Stimulated activated CD8-positive, alpha-beta memory T cell treated with anti-CD3 and anti-CD28 coated beads, Interleukin-15, amount 100 ng/mL, for 4 hours (primary cell): ENCODE measurements at places on chromosomes 4 and X.

- no peak for DNase-seq
Observed at GRCh38 chr4:15951781-15952180, 11.2 kb downstream of the FGFBP2 start.

DNA sequence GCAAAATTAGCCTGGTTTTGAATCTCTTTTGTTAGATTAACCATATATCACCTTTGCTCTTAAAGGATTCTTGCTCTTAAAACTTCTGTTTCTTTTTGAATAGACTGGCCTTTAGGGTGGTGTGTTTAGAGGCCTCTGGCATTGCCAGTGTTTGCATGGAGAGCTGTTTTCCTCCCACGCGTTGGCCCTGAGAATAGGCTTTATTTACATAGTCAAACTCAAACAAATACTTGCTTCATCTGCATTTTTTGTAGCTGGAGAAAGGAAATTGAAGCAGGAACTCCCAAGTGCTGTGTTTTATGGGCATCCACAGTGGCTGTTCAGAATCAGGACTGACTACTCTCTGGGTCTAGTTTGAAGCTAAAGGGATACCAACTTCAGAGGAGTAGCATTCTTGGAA, 2.7 kb downstream of the SHROOM2 start:
- DNase-seq = no peak

- DNase-seq = no peak
Observed at GRCh38 chr4:2931512-2932301, 31.5 kb downstream of the NOP14 start.

DNA sequence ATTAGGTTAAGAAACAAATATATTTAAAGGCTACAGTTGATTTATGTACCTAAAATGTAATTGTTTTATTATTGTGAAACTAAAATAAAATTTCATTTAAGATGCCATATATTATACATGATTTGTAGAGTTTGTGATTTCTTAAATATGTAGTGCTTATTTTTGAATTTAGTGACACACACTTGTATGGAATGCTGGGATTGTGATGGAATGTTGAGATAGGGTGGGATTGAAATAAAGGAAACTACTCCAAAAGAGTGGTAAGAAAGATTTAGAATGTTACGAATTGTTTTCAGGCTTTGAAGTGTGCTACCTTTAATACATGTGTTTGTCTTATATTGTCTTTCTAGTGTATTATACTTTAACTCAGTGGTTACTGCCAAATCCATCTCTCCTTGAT, 330.3 kb upstream of the PITX2 start:
- DNase-seq = no peak

- peak; percentile 7 for DNase-seq
Observed at GRCh38 chrX:15143050-15143824, 126.6 kb downstream of the ASB9 start.

DNA sequence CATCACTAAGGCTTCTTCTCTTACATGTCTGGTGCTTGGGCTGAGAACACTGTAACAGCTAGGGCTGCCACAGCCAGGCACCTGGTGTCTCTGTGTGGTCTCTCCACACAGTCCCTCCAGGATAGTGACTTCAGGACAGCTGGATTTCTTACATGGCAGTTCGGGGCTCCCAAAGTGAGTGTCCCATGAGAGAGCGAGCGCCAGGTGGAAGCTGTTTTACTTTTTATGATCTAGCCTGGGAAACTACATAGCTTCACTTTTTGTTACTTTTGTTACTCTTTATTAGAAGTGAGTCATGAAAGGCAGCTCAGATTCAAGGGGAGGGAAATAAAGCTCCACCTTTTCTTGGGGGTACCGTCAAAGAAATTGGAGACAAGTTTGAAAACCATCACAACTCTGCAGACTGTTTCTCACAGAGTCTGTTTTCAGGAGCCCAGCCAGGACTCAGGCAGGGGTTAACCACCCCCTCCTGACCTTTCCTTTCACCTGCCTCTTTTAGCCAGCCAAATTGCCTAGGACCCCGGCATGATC, 373.0 kb downstream of the MID1IP1 start:
- DNase-seq = no peak

- DNase-seq = no peak
Observed at GRCh38 chrX:12894074-12895030, 12.1 kb upstream of the TLR8 start.

DNA sequence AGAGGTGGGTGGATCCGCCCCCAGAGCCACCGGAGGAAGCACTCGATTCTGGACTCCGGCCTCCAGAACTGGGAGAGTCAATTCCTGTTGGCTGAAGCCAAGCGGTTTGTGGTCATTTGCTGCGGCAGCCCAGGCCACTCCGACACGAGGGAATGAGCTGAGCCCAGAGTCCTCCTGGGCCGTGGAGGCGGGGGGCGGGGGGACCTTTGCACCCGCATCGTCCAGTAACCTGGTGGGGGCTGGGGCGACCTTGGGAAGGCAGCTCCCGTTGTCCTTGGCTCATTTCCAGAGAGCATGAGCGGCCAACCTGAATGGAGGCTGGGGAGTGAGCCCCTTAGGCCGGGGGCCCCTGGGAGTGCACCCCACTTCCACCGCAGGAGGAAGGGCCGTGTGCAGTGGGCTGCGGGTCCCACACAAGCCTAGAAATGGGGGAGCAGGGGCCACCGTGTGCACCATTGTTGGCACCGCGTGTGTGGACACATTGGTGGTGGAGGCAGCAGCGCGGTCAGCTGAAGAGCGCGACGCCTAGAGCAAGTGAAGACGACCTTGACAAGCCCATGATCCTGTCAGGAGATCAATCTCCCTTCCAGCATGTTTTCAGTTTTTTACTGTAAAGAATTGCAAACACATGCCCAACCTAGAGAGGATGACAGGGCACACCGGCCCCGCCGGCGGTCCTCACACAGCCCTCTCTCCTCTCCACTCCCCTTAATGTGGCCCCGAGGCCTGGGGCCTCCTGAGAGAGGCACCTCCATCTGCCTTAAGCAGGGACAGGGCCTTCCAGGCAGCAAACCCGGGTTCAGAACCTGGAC, 19.9 kb upstream of the DUSP9 start:
- no peak for DNase-seq
